Amniotic stem cell (primary cell): ENCODE measurements at places on chromosomes 5 and 9.

DNA sequence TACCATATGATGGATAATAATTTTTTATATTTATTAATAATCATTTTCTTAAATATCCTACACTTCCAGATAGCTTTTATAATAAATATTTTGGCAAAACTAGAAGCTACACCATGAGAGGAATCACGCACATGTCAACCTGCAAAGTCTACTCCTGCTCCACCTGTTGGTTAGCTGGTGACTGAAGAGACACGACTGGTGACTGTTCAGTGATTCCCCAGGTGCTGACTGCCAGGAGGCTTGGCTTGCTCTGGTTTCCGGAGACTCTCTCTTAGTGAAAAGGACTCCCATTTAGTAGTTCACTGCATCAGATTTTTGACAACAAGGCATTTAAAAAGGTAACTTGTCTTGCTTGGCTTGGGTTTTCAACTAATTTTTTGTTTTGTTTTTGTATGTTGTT lies 20.9 kb downstream of the GZMA start:
- no peak for DNase-seq

DNA sequence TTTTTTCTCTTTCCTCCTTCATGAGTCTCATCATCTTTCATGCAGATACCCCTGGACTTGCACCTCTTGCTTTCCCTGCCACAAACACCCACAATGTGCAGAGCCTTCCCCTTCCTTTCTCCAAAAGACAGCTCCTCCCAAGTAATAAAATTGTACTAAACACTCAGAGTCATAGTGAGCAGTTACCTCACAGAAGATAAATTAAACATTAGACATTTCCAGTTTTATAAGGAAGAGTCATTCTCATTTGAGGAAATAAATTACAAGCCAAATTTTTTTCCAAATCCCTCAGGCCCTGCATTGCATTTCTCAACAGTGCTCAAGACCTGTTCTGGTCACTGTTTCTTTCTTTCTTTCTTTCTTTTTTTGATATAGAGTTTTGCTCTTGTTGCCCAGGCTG lies 131.5 kb downstream of the ATPSCKMT start:
- no peak for DNase-seq

GRCh38 chr5:133317558-133317957 lies 265.7 kb downstream of the HSPA4 start:
- DNase-seq = no peak

DNA sequence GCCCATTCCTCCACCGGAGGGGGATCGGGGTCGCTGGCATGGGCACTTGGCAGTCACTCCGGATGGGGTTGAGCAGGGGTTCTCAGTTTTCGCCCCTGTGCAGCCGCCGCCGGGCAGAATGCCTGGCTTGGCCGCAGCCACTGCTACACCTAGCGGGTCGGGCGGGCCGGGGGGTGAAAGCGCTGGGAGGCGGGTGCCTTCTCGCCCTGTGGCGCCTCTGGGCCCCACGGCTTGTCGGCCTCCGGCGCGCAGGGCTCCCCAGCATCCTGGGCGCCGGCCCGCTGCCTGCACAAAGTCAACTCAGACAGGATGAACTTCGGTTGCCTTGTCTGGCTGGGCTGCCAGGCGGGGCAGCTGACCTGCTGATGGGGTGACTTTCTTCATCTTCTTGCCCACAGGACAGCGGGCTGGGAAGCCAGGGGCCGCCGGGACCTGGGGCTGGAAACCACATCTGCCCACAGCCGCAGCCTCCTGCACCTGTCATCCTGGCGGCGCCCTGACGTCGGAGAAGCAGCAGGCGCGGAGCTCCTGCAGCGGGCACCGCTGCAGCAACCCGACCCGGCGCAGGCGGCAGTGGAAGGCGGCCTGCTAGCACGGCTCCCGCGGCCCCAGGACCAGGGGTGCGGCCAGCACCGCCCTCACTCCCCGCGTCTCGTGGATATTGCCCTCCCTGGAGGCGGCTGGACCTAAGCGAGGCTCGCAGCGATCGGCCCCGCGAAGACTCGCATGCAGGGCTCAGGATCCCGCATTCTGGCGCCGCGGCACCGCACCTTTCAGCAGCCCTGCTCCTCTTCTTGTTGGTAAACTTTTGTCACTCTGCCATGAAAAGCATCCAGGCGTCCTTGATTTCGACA lies 1.3 kb upstream of the ANKRD18A start:
- DNase-seq = no peak

GRCh38 chr9:83930881-83931280 lies 9.6 kb upstream of the KIF27 start:
- DNase-seq = no peak

GRCh38 chr5:72106817-72107130 lies 501 bp upstream of the MAP1B start:
- DNase-seq = no peak

DNA sequence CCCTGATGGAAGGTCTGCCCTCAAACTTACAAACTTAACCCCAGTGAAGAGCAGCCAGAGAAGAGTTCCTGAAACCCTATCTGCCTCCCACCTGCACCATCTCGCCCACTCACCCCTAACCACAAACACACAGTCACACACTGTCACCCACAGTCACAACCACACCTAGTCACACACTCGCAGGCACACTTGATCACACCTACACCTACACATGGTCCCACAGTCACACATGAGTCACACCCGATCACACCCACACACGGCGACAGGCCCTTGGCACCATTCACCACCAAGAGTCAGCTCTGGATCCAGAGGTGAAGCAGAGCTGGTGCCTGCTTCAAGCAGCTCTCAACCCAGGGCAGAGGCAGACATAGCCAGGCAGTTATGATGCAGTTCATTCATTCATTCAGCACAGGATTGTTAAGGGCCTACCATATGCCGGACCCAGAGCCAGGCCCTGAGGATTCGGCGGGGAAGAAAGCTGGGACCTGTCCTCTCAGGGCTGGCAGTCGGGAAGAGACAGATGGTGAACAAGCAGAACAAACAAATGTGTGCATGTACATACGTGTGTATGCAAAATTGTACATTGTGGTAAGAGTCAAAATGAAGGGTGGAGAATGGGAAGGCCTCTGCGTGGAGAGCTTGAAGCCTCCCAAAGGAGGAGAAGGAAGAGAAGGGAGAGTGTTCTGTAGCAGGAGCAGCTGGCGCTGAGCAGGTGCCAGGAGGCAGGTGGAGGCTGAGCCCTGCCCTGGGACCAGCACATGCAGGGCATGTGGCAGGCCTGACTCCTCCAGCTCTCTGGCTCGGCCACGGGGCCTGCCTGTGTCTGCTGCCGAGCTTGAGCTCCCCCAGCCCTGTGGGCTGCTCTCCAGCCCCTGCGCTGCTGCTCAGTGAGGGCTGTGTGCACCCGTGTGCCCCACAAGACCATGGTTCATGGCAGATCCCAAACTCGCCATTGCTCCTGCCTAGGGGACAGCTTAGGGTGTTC lies 6.4 kb downstream of the TSPAN17 start:
- DNase-seq = no peak

- no peak for DNase-seq
Measured at GRCh38 chr9:134390947-134391318, 64.7 kb downstream of the RXRA start.
